ENCODE measurements at places on chromosomes 13 and 19. TPM values are rescaled to one million over a fixed set of nuclear protein-coding genes. Genes with fewer than 3 reads are reported as not detected.

Gene MTUS2
- not detected for total RNA-seq

Gene TMEM221
- 0.74 TPM for total RNA-seq

Gene SIN3B
- 23.9 TPM for total RNA-seq

Gene PLEKHJ1
- 30.0 TPM for total RNA-seq

Gene APLP1
- 97.1 TPM for total RNA-seq
